ENCODE measurements at places on chromosomes 7 and 10.

DNA sequence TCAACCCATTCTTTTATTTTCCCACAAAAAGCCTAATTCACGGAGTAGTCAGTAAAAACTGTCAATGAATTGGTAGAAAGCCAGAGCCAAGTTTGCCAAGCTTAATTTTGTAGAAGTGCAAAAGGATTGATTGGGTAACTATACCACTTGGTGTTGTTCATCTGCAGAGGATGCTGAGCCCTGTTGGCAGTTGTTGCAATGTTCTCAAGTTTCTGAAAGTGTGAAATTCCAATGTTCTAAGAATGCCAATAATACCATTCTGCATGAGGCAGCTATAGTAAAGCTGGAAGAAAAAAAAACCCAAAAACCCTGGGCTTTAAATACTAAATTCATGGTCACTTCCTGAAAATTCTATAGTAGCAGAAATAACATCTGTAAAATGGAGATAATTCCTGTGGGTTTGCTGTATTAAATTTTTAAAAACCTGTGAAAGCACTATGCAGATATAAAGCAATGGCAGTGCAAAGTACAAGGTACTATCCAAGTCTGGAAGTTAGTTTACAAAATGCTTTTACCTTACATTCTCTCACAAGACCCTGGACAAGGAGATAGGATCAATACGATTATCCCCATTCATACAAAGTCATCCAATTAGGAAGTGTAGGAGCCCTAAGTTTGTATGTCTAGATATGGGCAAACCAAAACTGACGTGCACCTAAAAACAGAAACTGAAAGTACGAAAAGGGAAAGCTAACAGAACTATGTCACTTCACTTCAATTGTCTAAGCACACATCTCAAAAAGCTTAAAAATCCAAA lies 6.0 kb upstream of the PON1 start:
- peak; percentile 44 for DNase-seq

DNA sequence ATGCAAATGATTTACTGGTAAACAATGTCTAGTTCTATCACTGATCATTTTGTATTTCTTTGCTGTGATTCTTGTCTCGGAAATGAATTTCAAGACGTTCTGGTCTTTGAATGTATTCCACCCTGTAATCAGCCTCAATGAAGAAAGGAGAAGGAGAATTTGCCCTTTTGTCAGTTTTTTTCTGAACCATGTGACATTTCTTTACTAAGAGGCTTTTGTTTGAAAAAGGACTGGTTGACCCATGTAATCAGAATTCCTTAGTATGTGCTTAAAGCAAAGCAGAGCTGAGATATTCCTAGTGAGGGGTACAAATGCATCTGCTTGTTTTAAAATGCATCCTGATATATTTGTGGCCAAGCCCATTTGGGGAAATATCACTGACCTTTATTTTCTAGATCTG lies 581.6 kb downstream of the ETV1 start:
- no peak for DNase-seq

GRCh38 chr7:43666938-43667337 lies 62.4 kb downstream of the COA1 start:
- DNase-seq, result no peak

- peak; percentile 13 for DNase-seq
Measured at GRCh38 chr10:48684792-48685623, at the start of gene WDFY4. Gene WDFY4, plus strand, starts transcription at chr10:48684873. Its CDS starts 24,860 bp downstream, at chr10:48709733.

- peak; percentile 50 for DNase-seq
Measured at GRCh38 chr7:155815332-155816191, 3.3 kb upstream of the SHH start.

DNA sequence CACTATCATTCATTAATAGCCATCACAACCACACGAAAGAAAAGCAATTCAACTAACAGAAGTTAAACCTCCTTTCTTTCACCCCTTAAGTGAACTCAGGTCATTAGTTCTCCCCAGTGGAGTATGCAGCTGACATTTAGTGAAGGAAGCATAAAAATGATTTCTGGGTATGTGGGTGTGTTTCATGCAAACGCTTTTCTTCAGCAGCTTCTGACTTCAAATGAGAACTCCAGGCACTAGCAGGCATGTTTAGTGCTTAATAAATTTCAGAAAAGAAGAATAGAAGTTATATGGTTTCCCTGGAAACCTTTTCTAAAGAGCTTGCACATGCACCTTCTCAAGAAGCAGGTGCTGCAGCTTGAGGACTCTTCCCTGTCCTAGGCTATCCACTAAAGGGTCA lies 62.5 kb downstream of the PIK3CG start:
- DNase-seq, result no peak

- DNase-seq, result no peak
Measured at GRCh38 chr10:31401287-31401686, 82.3 kb downstream of the ZEB1 start.

DNA sequence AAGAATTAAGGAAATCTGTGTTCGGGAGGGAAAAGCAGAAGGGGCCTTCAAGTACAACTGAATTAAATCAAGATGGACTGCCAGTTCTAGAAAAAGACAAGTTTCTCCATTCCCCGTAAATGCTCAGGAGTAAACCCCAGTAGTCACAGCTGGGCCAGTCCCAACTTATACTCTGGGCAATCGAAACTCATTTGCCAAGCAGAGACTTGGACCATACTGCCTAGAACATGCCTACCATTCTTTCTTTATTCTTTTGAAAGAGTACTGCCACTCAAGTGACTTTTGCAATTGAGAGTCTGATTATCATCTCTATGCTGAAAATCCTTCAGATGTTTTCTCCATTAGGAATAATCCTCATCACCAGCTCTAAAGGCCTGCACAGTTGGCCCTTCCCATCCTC lies 21.4 kb downstream of the RPP30 start:
- DNase-seq, result no peak

DNA sequence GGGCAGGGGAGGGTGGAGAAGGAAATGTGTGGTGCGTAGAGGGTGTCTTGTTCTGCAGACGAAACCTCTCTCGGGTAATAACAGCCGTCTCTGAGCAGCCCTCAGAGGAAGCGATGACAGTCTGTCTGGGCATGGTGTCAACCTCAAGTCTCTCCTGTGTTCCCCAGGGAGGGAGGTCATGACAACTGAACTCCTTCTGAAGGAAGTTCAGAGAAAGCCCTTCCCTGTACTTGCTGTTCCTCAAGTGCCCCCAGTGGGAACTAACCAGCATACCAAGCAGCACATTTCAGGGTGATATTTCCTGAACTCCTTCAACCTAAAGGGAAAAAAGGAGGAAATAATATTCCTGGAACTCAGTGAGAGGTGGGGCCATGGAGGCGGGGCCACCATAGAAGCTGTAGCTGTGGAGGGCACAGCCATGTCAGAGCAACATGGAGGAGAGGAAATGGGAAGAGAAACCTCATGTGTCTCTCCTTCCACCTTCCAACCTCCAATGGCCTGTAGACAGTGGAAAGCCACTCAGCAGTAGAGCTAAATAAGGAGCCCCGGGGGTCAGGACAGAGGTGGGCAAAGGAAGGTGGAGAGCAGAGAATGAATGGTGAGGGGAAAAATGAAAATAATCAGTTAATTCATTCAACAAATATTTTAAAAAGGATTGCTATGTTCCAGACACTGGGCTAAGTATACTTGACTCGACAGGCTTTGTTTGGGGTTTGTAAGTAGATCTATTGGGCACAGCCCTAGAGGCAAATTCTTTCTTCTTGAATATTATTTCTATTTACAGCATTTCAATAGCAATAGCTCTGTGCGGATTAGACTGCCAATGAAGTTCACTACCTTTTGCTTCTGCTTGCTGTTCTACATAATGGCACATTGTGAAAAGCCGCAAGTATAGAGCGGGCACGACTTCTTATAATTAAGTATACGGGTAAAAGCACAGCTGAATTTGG lies 61.0 kb upstream of the AOAH start:
- peak; percentile 82 for DNase-seq

DNA sequence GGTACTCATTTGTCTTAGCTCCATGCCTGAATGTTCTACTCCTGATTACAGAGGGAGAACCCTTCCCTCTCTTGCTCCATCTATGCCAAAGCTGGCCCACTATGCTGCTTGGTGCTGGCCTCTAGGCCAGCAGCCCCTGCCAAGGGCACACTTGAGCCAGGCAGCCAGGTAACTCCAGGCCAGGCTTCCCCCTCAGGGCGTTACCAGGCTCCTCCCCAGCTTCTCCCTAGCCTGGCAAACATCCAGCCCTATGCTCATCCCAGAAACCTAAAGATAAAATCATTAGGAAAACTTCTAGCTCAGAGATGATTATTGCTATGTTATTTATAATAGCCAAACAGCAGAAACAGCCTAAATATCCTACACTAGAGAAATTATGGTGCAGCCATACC lies 103.7 kb downstream of the KCNMA1 start:
- no peak for DNase-seq

DNA sequence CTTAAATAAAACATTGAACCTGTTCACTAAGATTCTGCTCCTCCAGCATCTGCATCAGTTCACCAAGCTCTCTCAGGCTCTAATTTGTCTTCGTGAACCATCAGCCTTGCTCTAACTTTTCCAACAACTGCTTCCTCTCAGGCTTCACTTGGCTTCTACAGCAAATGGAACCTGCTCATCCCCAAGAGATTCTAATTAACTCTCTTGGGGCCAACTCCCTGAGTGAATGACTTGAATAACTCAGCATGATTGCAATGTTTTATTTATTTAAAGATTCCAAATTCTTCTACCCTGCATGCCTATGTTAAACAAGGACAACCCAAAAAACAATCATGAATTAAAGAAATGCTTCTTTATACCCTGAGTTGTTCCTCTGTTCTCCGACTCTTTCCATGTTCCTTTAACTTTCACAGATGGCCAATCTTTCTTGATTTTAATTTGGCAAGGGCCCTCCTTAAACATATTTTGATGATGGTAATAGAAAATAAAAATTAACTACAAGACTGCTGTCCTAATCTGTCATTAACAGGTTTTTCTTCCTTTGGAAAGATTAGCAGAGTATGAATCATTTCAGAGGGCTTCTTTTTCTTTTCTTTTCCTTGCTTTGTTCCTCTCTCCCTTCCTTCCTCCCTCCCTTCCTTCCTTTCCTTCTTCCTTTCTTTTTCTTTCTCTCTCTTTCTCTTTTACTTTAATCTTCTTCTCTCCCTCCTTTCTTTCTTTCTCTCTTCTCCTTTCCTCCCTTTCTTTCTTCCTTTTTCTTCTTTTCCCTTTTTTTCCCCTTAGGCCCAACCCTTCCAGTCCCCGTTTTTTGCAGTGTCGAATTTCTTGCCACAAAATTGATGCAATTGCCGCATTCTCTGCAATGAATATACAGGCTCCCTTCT lies 195.0 kb upstream of the RHOBTB1 start:
- DNase-seq, result no peak

- no peak for DNase-seq
Measured at GRCh38 chr7:115844857-115845256, 185.7 kb downstream of the TFEC start.

DNA sequence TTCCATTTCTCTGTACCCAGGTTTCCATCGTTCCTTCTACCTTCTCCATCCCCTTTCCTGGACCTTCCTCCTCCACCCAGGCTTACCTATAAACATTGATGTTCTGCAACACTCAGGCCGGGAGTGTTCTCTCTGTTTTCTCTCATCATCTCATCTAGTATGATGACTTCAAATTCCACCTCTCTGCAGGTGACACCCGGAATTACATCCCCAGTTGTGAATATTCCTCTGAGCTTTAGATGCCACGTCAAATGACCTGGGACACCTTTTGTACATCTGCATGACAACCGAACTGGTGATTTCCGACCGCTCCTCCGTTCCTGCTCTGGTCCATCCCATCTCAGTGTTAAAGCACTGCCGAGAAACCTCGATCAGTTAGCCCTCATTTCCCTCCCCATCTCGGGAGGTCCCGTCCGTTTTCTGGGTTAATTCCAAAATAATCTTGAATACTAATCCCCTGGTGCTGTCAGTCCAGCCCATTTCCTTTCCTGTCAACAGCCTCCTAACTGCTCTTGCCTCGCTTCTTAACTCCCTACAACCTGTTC lies 76.7 kb upstream of the SAMD8 start:
- no peak for DNase-seq

- DNase-seq, result no peak
Measured at GRCh38 chr7:47816647-47817046, 131.6 kb downstream of the PKD1L1 start.

DNA sequence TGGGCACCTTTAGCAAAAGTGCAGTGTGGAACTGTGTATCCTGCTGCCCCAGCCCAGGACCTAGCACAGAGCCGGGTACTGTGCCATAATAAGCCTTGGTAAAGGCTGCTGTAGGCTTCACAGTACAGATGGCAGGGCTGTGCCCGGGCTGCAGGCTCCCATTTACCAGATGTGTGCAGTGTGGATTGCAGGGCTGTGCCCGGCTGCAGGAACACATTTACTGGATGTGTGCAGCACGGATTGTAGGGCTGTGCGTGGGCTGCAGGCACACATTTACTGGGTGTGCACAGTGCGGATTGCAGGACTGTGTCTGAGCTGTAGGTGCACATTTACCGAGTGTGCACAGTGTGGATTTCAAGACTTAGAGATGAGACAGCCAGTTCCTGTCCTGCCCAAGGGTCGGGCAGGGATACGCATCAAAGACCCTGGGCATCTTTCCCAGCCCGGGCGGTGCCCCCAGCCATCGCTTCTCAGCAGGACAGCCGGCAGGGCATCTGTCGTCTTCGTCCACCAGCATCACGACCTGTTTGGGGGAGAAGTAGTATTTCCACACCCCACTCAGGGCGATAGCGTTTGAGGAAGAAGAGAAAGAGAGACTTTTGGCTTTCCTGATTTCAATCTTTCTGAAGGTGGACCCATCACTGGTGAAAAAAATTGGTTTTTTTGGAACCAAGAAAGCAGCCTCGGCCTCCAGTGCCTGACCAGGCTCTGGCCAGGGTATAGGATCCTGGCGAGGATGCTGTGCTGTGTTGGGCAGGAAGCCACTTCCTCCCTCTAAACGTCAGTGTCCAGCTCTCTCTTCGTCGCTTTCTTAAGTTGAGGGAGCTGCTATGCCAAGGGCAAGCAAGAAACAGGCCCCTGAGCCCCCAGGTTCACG lies 180.8 kb downstream of the CUX1 start:
- no peak for DNase-seq

DNA sequence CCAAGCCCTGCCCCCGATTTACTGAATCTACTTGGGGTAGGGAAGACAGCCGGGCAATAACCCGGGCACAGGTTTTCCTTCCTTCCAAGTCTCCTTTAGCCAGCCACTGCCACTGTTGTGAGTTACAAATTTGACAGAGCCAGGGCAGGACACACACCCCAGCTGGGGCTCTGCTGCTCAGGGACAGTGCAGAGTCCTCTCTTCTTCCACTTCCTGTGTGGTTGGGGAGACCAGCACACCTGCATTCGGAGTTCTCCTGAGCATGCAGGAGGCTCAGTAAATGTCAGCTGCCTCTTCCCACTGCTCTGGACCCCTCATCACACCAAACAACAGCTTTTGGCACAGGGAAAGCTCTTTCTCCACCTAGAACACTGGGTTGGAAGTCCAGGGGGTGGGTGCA lies 21.3 kb downstream of the CHST15 start:
- no peak for DNase-seq

- no peak for DNase-seq
Measured at GRCh38 chr7:135359615-135360014, 126.0 kb downstream of the STRA8 start.

- peak; percentile 29 for DNase-seq
Measured at GRCh38 chr7:112414855-112415490, 35.3 kb upstream of the IFRD1 start.

GRCh38 chr7:96067321-96067720 lies 254.6 kb downstream of the SLC25A13 start:
- DNase-seq, result no peak

Data from CD4-positive, alpha-beta T cell treated with Interleukin-21 for 1 hour (primary cell).